Stimulated activated CD4-positive, alpha-beta T cell treated with anti-CD3 and anti-CD28 coated beads, Interleukin-4, amount 100 ng/mL, for 4 hours (primary cell): ENCODE measurements at places on chromosomes 3 and 15.

GRCh38 chr3:15612001-15612400 lies 10.5 kb downstream of the BTD start:
- no peak for DNase-seq

- DNase-seq: peak; percentile 22
Observed at GRCh38 chr3:197750858-197751737, 1.4 kb downstream of the FYTTD1 start.

DNA sequence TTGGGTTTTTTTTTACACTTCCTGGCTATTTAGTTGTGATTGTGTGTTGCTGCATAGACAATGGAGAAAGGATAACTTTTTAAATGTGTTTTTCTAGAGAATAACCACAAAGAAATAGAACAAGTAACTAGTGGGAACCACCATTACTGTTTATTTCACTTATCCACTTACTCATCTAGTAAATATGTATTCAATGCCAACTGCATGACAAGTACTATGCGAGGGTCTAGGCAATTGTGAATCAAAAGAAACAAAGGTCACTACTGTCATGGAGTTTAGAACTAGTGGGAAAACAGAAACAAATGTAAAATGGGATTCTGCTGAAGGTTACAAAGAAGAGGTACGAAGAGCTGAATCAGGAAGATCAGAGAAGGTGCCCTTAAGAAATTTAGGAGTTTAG lies 600.9 kb upstream of the ROBO2 start:
- DNase-seq: no peak

GRCh38 chr3:52487788-52488691 lies 7.1 kb upstream of the STAB1 start:
- DNase-seq: no peak

DNA sequence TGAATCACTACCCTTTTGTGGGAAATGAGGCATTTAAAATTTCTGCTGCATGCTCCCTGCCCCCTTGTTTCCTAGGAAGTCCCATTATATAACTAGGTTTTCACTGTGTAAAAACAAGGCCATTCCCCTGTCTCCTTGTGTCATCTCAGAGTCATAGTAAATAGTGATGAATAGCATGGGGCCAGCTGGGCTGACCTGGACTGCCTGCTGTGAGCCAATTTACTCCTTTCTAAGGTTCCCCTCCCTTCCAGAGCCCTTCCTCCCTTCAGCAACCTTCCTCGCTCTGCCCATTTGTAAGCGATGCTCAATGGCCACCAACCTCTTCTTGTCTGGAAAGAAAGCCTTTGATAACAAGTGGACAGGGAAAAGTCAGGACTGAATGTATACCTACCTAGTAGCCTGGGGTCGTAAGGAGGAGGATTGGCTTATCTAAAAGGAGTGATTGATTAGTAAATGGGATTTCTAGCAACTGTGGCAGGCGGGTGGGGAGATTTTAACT lies 11.7 kb downstream of the ITGA11 start:
- DNase-seq: no peak

- DNase-seq: no peak
Observed at GRCh38 chr15:101781928-101782327, 21.4 kb upstream of the OR4F6 start.

GRCh38 chr15:45157974-45158373 lies 28.2 kb downstream of the DUOX1 start:
- no peak for DNase-seq

DNA sequence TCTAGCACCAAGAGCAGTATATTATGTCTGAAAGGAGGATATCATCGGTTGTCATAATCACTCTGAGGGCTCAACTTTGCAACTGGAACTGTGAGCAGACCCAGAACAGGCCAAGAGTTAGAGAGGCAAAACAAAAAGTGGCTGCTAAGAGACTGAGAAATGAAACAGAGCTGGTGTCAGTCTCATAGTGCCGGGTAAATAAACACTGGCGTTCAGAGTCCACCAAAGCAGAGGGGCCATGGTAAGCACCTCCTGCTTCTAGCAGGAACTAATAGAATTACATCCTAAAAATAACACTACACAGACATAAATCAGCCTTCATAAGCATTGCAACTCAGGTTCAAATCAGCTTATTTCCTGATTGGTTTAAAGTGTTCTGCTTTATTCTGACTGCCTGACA lies 10.3 kb upstream of the IL12A start:
- no peak for DNase-seq

- no peak for DNase-seq
Observed at GRCh38 chr3:151387842-151388241, 3.3 kb upstream of the P2RY12 start.

- no peak for DNase-seq
Observed at GRCh38 chr3:49721596-49721895, 2.1 kb upstream of the AMIGO3 start.

GRCh38 chr15:72406936-72407335 lies 8.8 kb downstream of the TMEM202 start:
- DNase-seq: no peak

GRCh38 chr3:133943639-133944141 lies 48.0 kb upstream of the RAB6B start:
- no peak for DNase-seq

DNA sequence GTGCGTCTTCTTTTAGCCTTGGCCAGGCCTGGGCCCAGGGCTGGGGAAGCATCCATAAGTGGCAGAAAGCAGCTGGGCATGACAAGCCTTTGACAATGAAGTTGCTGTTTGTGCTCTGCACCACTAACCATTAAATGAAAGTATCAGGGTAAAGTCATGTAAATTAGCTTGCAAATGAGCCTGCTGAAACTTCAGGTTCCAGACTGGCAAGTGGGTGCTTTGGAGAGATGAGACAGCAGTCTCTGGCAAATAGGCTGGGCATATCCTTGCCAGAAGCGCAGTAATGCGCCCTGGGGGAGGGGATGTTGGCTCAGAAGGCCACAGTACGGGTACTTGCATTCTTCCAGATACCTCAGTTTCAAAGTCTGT lies 40.7 kb downstream of the RAB6B start:
- no peak for DNase-seq

GRCh38 chr3:5520237-5520636 lies 332.7 kb downstream of the EDEM1 start:
- DNase-seq: no peak

GRCh38 chr3:126083511-126083912 lies 412 bp downstream of the SLC41A3 start:
- DNase-seq: no peak

DNA sequence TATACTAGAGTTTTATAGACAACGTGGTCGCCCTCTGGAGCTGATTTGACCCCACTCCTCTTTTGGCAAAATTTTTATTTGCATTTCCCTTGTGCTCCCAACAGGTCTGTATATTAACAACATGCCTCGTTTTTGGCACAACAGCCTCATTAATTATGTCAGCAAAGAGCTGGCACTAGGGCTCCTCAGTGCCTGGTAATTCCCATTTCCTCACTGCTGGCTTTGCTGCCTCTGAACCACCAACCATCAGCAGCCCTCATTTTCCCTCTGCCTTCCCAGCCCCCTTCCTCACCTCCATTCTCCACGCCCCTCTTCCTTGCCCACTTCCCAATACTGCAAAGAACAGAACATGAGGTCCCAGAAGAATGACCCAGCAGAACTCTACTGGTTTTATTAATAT lies 204.8 kb downstream of the ABHD5 start:
- DNase-seq: no peak

- no peak for DNase-seq
Observed at GRCh38 chr3:195460091-195460713, 17.4 kb upstream of the ACAP2 start.

DNA sequence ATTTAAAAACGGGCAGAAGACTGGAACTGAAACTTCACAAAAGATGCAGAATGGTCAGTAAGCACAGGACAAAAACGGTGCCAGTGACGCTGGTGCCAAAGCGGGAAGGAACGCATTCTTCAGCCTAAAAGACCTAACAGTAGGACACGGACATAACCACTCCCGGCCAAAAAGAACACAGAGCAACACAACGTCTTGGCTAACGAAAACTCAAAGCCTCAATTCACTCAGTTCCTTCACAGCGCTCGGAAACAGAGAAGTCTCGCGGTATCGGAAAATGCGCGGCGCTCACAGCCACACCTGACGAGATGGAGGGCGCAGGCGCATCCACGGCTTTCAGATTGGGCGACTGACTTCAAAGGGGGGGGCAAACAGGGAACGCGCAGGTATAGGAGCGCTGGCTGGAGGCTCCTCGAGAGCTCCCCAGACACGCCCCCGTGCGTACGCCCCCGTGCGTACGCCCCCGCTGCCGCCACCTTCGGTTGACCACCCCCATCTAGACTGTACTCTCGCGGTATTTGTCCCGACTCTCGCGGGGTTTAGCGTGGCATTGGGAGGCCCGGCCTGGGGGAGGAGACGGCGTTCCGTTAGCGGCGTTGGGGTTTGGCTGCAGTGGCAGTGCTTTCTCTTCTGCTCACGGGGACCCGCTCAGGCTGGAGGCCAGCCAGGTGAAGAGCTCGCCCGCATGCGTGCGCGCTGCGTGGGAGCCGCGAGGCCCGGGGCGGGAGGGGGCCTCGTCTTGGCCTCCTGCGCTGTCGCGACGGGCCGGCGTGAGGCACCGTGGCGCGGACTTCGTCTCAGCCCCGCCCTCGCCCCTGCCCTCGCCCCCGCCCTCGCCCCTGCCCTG lies at the start of gene NKTR:
Gene NKTR (plus strand): TSS at position 576 of the 847 bp plus-strand sequence. CDS start 321 bp downstream, outside the sequence.
- peak; percentile 99 for DNase-seq

GRCh38 chr3:189144645-189145044 lies 27.1 kb upstream of the TPRG1 start:
- DNase-seq: no peak

DNA sequence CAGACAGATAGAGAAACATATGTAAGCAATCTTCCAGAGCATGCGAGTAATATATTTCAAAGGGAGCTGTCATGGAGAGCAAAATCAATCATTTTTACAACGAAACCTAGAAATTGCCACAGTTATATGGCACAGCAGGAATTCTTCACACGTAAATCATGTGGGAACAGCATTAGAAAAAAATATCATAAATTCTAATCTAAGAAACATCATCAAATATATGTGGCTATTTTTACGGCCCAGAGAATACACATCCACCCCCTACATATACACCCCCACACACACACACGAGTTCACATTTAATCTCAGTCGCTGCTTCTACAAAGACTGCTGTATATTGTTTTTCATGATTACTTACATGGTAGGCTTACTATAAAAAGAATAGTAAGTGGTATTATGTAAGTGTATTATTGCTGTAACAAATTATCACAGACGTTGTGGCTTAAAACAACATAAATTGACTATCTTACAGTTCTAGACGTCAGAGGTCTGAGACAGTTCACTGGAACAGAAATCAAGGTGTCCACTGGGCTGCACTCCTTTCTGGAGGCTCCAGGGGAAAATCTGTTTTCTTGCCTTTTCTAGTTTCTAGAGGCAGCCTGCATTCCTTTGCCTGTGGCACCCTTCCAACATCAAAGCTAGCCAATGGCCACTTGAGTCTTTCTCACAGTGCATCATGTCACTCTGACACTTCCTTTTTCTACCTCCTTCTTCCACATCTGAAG lies 363.3 kb downstream of the ULK4 start:
- DNase-seq: no peak

DNA sequence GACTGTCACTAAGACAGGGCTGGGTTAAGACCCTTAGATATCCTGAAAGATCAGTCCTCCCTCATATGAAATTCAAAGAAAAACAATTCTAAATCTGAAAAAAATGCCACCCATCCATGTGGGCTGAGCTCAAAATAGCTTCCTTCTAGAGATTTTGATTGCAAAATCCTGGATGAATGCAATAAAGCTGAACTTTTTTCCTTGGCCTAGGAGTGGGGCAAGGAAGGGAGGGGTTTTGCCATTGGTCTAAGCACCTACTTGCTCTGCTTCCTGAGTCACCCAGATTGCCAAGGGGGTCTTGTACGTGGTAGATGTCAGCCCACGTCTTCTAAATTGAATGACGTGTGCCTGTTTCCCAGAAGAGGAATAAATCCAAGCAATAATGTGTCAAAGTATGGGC lies 15.3 kb upstream of the SMAD3 start:
- no peak for DNase-seq

DNA sequence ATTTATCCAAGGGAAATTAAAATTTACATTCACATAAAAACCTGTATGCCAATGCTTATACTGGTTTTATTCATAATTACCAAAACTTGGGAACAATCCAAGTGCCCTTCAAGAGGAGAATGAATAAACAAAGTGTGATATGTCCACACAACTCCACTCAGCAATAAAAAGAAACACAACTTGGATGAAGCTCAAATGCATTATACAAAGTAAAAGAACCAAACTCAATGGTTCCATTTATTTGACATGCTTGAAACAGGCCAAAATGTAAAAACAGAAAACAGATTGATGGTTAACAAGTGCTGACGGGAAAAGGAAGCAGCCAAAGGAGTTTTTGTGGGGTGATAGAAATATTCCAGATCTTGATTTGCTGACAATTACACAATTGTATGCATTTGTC lies 23.5 kb downstream of the OCA2 start:
- DNase-seq: no peak

DNA sequence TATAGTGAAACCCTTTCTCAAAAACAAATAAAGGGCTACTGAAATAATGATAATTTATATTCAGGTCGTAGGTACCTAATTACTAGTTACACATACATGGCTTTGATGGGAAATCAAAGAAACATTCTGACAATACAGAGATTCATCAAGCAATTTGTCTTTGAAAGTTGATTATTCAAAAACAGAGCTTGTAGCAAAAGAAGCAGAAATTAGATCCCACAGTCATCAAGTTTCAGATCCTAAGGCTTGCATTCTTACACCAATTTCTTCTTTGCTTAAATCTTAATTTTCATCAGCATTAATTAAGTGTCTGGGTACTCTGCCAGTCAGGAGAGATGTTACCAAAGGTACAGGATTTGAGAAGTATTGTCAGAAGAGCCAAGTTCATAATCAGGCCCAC lies 1.5 kb upstream of the HEXA start:
- no peak for DNase-seq

DNA sequence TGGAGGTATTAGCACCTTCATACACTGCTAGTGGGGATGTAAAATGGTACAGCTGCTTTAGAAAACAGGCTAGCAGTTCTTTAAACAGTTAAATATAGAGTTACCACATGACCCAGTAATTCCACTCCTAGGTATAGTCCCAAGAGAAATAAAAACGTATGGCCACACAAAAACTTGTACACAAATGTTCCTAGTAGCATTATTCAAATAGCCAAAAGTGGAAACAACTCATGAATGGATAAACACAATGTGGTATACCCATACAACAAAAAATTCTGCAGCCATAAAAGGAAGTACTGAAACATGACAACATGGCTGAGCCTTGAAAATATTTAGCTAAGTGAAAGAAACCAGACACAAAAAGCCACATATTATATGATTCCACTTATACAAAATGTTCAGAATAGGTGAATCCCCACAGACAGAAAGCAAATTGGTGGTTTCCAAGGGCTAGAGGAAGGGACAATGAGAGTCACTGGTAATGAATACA lies 40.8 kb upstream of the KLF13 start:
- no peak for DNase-seq

- no peak for DNase-seq
Observed at GRCh38 chr3:56131974-56132590, 336.2 kb downstream of the ERC2 start.
